Naive thymus-derived CD8-positive, alpha-beta T cell (primary cell): ENCODE measurements at places on chromosomes 3 and 15. TPM values are rescaled to one million over a fixed set of nuclear protein-coding genes. Genes with fewer than 3 reads are reported as not detected.

Gene TBCCD1
- polyA plus RNA-seq, result 11.9 TPM

Gene THSD4
- polyA plus RNA-seq, result not detected

Gene SYNPR
- polyA plus RNA-seq, result not detected

Gene CILP
- polyA plus RNA-seq, result 0.10 TPM

Gene RLBP1
- polyA plus RNA-seq, result not detected

Gene CCR8
- polyA plus RNA-seq, result not detected

Gene LRRC15
- not detected for polyA plus RNA-seq
